ENCODE measurements at places on chromosomes 16 and 17.

DNA sequence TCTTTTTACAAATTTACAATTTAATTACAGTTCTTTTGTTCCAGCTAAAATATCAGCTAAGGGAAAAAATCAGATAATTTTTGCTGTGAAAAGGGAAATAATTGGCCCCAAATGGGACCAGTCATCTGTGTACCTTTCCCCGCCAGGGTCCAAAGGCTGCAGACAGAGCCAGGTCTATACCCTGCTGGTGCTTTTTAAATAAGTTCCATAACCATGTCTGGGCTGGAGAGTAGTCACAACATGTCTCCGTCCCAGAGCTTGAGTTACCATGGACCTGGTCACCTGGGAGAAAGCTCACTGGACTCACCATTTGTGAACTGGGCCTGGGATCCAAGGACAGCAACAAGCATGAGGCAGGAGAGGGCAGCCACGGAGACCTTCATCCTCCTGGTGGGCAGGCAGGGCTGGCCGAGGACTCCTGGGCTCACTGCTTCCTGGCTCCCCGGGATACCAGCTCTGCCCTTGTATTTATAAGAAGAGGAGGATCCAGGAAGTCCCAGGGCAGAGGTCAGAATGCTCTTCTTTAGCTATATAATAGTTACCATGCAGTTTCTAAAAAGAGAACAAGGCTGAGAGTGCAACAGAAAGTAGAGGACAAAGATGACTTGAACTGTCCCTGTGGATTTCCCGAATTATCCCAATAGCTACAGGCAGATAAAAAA, at the start of gene CCL15:
TSS of gene CCL15 (minus strand) at position 444 of the 662 bp plus-strand sequence. CDS start at position 383, 61 bp downstream.
- no peak for DNase-seq

GRCh38 chr16:23196539-23196938, 14.0 kb downstream of the SCNN1G start:
- no peak for DNase-seq

- DNase-seq: no peak
Observed at GRCh38 chr16:46709469-46710005, 20.1 kb downstream of the ORC6 start.

DNA sequence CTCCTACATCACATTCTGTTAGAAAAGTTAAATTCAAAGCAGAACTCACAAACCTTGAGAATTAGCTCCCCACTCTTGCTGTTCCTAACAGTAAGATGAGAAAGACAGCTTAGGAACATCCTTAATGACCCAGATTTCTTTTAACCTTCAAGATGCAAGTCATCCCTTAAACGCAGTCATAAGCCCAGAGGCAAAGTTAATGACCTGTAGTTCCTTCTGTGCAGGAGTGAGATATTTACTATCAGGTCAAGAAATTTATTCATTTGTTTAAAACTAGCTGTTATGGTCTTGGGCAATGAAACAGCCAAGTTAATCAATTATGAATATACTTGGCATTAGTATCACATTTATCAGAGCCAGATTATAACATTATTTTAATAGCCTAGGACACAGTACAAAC, 37.1 kb downstream of the NXPH3 start:
- no peak for DNase-seq

- DNase-seq: no peak
Observed at GRCh38 chr17:33137426-33137825, 145.8 kb downstream of the SPACA3 start.

- DNase-seq: no peak
Observed at GRCh38 chr17:29046473-29046839, 3.5 kb downstream of the PIPOX start.

GRCh38 chr16:69823831-69824563, 61.9 kb downstream of the WWP2 start:
- no peak for DNase-seq

DNA sequence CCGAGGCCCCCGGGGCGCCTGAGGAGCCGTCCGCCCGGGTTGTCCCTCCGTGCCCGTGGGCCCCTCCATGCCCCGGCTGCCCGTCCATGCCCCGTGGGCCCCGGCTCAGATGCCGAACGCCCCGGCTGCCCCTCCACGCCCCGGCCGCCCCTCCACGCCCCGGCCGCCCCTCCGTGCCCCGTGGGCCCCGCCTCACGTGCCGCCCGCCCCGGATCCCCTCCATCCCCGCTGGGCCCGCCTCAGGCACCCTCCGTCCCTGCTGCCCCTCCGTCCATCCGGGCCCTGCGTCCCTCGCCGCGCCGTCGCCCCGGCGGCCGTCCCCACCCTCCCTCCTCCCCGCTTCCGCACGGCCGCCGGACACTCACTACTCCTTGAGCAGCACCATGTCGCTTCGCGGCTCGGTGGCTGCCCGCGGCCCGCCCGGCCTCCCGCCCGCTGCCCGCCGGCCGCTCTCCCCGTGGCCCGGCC, 382 bp downstream of the PITPNA start:
- DNase-seq: no peak

DNA sequence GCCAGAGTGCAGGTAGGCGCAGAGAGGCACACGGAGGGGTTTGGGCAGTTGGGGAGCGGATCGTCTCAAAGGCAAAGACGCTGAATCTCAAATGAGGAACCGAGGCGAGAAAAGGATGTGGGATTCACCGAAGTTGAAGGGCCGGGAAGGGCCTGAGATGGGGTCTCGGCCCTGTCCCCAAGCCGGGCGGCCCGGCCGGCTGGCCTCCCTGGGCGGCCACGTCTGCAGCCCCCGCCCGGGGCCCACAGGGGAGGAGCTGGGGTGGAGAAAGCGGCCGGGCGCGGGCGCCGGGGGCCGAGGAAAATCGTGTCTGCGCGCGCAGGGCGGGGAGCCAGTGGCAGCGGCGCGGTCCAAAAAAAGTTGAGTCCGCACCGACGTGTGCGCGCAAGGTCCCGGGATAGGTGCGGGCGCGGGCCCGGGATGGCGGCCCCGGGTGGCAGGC, 458 bp downstream of the SLC12A4 start:
- DNase-seq: no peak

- no peak for DNase-seq
Observed at GRCh38 chr17:36546418-36547093, 1.8 kb downstream of the GGNBP2 start.

- DNase-seq: no peak
Observed at GRCh38 chr16:4976079-4976478, 17.9 kb downstream of the SEC14L5 start.

GRCh38 chr17:80096561-80097021, 4.8 kb upstream of the GAA start:
- DNase-seq: no peak

- no peak for DNase-seq
Observed at GRCh38 chr17:82225368-82226029, 3.3 kb upstream of the SLC16A3 start.

DNA sequence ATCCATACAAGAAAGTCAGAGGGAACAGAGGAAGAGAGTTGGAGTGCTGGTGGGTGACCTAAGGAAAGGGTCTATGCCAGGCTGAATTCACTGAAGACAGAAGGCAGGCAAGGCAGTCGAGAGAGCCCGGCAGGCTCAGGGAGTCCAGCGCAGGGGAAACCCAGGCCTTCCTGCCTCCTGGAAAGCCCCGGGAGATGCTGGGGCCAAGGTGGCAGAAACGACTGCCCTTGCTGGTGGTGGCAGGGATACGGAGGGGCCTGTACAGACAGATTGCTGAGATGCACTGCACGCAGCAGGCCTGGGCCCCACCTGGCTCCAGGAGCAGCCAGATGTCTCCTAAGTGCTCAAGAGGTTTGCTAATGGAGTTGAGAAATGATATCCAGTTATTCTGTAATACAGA, 59.8 kb downstream of the GTF3C1 start:
- no peak for DNase-seq

DNA sequence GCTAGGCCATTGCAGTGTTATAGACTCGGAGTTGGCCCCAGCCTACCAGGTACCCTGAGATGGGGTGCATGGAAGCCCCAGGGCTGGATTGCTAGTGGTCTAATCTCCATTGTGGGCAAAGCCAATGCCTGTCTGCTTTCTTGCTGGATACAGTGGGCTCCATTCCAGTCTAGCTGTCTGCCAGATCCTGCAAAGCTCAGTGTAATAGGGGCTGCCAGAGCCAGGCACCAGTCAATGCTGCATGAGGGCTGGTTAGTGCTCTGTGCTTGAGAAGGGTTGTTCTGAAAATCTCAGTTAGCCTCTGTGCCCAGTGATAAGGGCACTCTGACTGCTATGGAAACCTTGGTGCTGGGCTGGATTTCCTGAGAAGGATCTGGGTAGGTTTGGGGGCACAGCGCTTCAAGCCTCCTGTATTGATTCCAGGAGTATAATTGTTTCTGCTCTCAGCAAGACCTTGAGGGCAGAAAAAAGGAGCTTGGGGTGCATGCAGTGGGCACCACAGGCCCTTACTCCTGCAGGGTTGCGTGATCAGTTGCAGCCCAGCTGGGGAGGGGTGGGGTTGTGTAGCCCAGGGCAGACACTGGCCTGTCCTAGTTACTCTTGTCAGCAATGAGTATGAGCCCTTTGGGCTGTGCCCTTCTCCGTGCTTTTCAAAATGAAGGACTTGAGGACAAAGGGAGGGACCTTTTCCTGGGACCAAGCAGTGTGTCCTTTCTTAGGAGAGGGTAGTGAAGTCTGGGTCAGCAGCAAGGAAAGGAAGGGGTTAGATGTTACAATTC, 19.0 kb downstream of the SMPD3 start:
- DNase-seq: no peak

GRCh38 chr16:47308601-47309000, 152.3 kb downstream of the ITFG1 start:
- no peak for DNase-seq

DNA sequence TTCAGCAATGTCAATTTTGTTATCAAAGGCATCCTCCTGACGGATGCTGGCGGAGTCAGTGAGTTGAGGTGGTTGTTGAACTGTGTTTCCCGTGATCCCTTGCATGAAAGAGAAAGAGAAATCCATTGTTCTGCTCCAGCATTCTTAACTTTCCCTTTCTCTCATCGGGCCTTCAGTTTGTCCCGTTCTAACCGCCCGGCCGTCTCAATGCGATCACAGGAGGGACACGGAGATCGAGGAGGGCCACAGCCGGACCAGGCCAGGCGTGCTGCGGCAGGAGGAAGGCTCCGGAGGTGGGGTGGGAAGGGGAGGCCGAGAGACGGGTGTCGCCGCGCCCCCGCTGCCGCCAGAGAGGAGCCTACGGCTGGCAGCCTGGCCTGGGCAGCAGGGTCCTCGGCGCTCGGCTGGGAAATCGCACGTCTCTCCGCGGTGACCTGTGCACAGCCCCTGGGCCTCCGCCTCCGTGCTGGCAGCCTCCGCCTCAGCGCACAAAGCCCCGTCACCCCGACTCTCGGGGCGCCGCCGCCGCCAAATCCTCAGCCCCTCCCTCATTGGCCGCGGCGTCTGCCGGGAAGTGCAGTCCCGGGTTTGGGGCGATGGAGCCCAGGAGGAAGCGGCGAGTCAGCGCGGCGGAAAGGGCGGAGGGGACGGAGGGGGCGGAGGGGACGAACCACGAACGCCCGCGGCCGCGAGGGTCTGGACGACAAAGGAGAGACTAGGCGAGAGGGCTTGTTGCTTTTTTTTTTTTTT, 38.1 kb downstream of the SOST start:
- DNase-seq: peak; percentile 62

Data from activated CD4-positive, alpha-beta T cell treated with anti-CD3 and anti-CD28 coated beads, Interleukin-2, amount 50 U/mL, for 24 hours (primary cell).